ENCODE measurements at places on chromosomes 2 and 18.

DNA sequence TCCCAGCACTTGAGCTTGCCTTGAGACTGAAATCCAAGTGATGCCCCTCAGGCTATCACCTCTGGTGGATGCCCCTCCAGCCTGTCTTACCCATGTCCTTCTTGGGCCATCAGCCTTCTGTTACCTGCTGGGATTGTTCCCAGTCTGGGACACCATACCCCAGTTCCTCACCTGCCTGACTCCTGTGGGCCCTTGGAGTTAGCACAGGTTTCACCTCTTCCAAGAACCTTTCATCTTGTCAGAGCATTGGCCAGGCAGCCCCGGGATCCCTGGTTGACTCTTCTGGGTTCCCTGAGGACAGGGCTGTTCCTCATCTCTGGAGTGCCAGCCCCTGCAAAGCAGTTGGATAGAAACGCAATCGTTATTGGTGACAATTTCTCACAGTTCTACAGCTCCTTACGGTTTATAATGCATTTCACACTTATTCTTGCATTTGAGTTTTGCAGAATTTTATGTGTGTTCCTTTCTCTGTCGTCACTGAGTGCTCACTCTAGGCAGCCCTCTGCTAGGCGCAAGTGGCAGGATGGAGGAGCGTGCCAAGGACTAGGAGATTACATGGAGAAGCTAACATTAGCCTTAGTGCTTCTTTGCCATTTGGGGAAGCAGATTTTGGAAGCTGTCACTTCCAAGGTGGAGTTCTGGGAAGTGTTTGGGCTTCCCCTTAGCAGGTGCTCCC, 139.7 kb downstream of the DDX1 start:
- DNase-seq = no peak

GRCh38 chr2:165369898-165370296, 99.6 kb upstream of the CSRNP3 start:
- DNase-seq = no peak

- no peak for DNase-seq
These were observed 425.8 kb upstream of the POU3F3 start for GRCh38 chr2:104428155-104428554.

GRCh38 chr2:177252808-177253531, 11.6 kb downstream of the NFE2L2 start:
- no peak for DNase-seq

DNA sequence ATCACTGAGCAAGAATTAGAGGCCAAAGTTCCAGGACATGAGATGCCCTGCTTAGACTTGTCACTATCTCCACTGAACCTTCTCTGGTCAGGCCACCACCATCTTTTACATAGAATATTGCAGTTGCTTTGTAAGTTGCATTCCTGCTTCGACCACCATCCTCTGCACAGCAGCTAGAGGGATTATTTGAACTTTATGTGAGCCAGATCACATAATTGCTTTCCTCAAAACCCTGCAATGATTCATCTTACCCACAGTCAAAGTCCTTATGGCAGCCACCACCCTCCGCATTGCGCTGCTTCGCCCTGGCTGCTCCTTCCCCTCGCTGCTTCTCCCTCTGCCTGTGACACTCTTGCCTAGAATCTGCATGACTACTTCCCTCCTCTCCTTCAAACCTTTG, 111.3 kb downstream of the EML6 start:
- DNase-seq = no peak

DNA sequence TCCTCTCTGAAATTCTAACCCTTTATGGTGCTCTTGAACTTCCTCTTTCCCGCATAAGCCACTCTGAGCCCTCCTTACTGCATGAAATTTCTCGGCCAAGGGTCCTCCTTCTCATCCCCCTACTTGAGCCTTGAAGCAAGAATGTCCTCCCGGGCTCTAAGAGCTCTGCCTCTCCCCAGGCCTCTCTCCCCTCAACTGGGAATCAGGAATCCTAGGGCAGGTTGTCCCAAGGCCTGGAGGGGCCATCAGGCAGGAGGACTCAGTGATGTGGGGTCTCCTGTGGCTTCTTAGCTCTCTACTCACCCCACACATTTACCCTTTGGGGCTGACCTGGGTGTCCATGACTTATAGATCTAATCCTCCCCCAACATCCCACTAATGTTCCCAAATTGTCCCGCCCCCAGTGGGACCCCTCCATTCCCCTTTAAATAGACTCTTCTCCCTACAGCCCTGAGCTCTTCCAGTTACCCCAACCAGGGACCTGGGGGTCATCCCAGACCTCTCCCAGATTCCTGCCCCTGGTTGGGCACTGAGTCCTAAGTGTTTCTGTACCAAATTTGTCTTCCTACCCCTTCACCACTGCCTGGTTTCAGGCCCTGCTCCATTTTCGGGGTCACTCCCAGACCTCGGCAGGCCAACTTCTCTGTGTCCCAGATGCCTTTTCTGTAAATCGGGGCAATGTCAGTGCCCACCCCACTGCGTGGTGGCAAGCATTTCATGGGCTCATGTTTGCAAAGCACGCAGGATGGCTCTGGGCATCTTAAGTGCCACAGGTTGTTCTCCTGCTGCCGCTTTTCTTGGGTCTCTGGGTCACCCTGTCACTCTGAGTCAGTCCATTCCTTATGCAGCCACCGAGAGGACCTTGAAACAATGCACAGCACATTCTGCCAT, 171.2 kb downstream of the ASB1 start:
- DNase-seq = no peak

GRCh38 chr2:224161712-224162111, 122.6 kb upstream of the SERPINE2 start:
- no peak for DNase-seq

GRCh38 chr2:58834404-58834803, 593.3 kb upstream of the FANCL start:
- no peak for DNase-seq
